Stimulated activated CD4-positive, alpha-beta T cell treated with anti-CD3 and anti-CD28 coated beads, Interleukin-1b, Interleukin-23, amount 100 ng/mL, for 1 hour (primary cell): ENCODE measurements at places on chromosomes 4 and X.
A peak's percentile ranks its signal among the peaks of the same experiment; 100 is the strongest.

DNA sequence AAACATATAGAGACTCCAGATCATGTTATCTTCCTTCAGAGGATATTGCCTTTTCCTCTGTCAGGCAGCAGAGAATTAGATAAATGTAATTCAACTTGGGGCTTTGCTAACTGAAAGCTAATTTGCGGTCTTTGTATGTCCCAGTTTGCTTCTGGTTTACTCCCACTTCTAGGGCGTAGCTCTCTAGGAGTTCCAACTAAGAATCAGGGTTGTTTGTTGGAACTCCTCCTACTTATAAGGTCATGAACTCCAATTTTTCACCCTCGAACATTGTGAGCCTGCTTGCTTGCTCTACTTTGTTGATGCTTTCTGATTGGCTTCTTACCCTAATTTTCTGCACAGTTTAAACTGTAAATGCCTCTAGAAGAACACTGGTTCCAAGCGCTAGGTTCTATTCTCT lies 66.1 kb downstream of the FMR1NB start:
- no peak for DNase-seq

- peak; percentile 39 for DNase-seq
Measured at GRCh38 chr4:119627267-119628255, 1.0 kb downstream of the PDE5A start.

GRCh38 chrX:130593911-130594310 lies 192.1 kb downstream of the RBMX2 start:
- DNase-seq: no peak

DNA sequence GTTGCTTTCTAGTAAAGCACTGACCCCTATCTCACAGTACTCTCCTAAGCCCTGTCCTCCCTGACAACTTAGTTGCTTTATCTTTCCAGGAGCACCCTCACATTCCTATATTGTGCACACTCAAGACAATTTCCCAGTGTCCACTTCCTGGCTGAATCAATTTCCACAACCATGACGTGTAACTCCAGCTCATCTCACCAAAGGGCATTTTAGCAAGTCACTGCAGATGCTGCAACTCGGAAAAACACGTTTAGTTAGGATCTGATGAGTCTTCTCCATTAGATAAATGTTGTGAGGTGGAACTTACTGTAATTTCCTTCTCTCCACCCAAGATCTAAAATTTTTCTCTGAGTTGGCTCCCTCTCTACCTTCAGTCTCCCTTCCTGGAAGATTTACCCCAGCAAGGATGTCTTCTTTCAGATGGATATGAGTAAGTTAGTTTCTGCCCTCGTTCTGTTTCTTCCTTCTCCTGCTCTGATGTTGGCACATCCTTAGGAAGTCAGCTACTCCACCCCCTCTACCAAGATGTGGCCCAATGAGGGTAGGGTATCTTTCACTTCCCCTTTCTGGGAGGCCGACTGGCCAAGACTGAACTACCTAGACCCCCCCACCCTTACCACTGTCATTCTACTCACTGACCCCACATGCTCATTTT lies 28.8 kb upstream of the IL13RA1 start:
- DNase-seq: no peak

- DNase-seq: no peak
Measured at GRCh38 chr4:155552180-155552579, 114.5 kb upstream of the GUCY1A1 start.

- DNase-seq: no peak
Measured at GRCh38 chr4:184066584-184067300, 150.9 kb downstream of the ENPP6 start.
